ENCODE measurements at places on chromosomes 11 and 22.

DNA sequence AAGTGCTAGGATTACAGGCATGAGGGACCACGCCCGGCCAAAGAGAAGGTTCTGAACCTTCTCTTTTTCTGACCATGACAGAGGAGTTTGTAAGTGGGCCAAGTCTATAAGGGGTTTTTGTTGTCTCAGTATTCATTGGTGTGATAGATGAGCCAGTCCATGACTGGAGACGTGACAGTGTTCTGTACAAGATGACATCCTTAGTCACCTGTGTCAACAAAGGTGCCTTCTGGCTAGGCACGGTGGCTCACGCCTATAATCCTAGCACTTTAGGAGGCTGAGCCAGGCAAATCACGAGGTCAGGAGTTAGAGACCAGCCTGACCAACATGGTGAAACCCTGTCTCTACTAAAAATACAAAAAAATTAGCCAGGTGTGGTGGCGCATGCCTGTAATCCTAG lies 4.2 kb upstream of the KLHL22 start:
- no peak for DNase-seq

- DNase-seq: peak; percentile 36
Observed at GRCh38 chr22:20243537-20244249, 24.4 kb downstream of the RTN4R start.

GRCh38 chr11:4202749-4203148 lies 108.2 kb downstream of the RRM1 start:
- DNase-seq: no peak

DNA sequence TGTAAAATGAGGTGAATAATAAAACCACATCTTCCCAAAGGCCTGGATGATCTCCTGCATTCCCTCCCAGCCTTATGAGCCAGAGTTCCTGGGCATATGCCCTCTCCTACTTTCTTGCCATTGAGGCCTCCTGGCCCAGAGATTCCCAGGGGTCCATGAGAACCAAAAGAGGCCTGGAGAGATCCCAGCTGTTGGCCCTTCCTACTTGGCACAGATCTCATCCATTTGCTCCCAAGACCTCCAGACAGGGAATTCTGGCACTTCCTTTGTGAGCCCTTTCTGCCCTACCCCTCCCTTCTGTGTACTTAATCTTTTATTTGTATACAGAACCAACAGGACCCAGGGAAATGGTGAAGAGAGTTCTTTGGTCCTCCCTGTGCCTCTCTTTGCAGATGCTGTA lies 21.4 kb downstream of the POU2F3 start:
- no peak for DNase-seq

GRCh38 chr11:65852508-65853245 lies 5.3 kb downstream of the CFL1 start:
- DNase-seq: no peak

DNA sequence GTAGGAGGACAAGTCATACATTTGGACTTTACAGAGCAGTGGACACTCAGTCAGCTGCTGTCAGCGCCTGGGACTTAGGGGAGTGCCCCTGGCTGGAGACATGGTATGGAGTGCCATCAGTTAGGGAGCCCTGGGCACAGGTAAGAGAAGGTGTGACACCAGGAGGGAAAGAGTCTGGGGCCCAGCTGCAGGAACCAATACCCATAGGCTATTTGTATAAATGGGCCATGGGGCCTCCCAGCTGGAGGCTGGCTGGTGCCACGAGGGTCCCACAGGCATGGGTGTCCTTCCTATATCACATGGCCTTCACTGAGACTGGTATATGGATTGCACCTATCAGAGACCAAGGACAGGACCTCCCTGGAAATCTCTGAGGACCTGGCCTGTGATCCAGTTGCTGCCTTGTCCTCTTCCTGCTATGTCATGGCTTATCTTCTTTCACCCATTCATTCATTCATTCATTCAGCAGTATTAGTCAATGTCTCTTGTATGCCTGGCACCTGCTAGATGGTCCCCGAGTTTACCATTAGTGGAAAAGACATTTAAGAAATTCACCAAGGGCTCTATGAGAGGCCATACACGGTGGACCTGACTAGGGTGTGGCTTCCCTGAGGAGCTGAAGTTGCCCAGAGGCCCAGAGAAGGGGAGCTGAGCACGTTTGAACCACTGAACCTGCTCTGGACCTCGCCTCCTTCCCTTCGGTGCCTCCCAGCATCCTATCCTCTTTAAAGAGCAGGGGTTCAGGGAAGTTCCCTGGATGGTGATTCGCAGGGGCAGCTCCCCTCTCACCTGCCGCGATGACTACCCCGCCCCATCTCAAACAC lies 850 bp upstream of the MIF start:
- DNase-seq: no peak

- DNase-seq: no peak
Observed at GRCh38 chr11:127994736-127995135, 592.6 kb downstream of the ETS1 start.

DNA sequence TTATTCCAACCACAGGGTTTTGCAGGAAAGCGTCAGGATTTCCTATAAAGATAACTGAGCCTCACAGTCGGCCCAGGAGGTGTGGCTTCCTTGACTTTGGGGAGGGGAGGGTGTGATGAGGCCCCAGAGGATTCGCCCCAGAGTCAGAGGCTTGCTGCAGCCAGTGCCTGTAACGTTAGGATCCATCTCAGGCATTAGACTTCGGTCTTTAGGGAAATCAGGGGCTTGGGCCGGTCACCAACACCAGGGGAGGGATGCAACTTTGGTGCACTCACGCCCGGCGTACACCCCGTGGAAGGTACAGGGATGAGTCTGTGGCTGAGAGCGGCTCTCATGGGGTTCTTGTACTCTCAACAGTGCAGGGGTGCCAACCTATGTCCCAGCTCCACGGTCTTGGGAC lies 5.7 kb upstream of the ANO1 start:
- DNase-seq: no peak

- DNase-seq: no peak
Observed at GRCh38 chr11:7490535-7490934, 5.2 kb downstream of the OLFML1 start.
